SHP77 treated with DMSO at 0.1 percent for 48 hours (cell line): ENCODE measurements at places on chromosomes 5 and 9.

GRCh38 chr5:129973716-129974426 is 69.6 kb downstream of the CHSY3 start:
- DNase-seq, result no peak

GRCh38 chr5:150178262-150178661 is 11.6 kb upstream of the SLC6A7 start:
- no peak for DNase-seq

- no peak for DNase-seq
Measured at GRCh38 chr9:106076711-106077110, 382.4 kb downstream of the TMEM38B start.

DNA sequence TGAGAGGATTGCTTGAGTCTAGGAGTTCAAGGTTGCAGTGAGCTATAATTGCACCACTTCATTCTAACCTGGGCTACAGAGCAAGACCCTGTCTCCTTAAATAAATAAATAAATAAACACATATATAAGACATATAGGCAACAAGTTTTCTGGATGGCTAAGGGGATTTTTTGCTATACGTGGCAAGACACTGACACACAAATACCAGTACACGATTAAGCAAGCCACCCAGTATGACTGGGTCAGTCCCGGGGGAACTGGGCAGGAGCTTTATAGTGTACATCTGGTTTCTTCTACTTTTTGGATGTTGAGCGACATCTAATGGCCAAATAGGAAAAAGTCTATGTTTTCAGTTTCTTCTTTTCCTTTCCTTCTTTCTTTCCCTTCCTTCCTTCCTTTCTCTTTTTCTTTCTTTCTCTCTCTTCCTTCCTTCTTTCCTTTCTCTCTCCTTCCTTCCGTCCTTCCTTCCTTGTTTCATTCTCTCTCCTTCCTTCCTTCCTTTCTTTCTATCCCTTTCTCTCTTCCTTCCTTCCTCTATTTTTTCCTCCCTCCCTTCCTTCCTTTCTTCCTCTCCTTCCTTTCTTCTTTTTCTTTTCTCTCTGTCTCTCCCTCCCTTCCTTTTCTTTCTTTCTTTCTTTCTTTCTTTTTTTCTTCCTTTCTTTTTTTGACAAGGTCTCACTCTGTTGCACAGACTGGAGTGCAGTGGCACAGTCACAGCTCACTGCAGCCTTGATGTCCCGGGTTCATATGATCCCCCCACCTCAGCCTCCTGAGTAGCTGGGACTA is 47.0 kb upstream of the PLIN2 start:
- peak; percentile 5 for DNase-seq

DNA sequence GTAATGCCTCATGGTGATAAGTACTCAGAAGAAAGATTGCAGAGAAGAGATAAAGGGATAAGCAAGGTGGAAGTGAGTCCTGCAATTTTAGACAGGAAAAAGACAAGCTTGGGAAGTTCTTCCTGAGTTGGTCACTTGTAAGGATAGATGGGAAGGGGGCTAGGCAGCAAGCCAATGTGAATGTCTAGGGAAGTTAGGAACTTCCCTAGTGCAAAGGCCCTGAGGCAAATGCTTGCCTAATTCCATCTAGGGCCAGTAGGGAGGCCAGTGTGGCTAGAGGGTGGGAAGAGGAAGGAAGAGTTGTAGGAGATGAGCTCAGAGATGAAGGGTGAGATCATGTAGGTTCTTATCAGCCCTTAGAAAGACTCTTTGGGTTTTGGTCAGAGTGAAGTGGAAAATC is 206.6 kb downstream of the MAT2B start:
- no peak for DNase-seq

DNA sequence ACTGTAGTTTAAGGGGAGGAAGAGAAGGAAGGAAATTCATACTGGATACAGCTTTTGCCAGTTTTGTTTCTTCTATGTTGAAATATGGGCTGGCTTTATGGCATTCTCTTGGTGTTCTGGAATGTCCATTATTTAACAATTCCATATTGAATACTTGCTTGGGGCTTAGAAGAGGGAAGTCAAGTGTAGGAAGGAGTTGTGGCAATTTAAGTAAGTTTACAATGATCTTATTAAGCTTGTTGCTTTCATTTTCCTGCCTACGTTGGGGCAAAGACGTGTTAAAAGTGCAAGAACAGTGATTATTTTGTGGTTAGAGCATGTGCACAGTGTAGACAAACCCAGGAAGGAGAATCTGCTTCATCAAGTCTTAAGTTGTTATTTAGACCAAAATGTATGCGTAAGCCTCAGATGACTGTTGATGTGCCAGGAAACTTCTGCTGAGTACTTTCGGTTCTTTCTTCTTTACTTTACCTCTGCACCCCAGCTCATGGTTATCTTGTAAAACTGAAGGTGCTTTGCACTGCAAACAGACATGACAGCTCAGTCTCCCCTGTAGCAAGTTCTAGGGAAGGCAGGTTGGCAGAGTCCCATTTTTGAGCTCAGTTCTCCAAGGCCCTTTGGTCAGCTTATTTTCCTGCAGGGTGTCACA is 75.8 kb downstream of the F2RL2 start:
- no peak for DNase-seq

- DNase-seq, result no peak
Measured at GRCh38 chr5:68365889-68366288, 150.3 kb downstream of the PIK3R1 start.

GRCh38 chr5:122312591-122313406 is 762 bp downstream of the SNCAIP start:
- DNase-seq, result no peak
